ENCODE measurements at places on chromosomes 7 and 10.

DNA sequence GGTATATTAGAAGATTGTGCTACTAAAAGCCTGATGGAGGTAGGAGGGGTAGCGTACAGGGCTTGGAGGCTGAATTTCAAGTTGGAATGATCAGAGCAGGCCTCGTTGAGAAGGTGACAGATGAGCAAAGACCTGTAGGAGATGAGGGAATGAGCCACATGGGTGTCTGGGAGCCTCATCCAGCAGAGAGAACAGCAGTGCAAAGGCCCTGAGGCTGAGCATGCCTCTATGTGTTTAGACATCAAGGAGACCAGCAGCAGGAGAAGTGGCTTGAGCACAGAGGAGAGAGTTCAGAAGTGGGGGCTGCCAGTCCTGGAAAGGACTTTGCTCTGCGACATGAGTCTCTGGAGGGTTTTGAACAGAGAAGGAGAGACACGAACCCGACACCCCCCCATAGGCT is 111.7 kb downstream of the TMEM130 start:
- DNase-seq, result no peak

GRCh38 chr7:50703654-50704053 is 79.0 kb downstream of the GRB10 start:
- DNase-seq, result no peak

DNA sequence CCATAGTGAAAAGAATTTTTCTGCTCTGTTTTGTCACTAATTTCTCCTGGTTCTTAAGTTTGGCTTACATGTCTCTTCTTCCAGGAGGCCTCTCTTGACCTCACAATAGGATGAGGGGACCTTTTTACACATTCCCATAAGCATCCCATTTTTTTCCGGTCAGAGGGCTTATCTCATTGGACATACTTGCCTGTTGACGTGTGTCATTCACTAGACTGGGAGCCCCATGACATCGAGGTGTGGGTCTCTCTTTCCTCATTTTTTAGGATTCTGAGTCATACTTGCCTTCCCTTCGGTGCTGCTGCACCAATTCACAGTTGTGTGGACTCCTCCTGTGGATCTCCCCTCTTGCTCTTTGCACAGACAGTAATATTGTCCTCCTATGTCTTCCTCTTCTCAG is 601.8 kb downstream of the GATA3 start:
- no peak for DNase-seq

- no peak for DNase-seq
Measured at GRCh38 chr7:135685306-135686084, 23.2 kb downstream of the STMP1 start.

DNA sequence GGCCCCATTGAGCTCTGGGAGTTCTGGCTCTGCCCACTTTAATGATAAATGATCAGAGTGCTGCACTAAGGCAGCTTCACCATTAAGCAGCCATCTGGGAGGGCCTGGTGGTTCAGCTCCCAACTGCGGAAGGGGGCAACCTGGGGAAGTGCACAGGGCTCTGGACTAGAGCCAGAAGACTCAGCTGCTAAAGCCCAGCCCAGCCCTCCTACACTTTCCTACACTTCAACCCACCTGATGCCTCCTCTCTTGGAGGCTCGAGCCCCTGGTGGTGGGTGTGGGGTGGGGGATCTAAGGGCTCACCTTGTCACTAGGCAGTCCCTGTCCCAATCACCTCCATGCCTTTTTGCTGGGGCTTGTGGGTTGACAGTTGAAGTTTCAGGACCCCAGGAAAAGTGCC is 60.6 kb upstream of the ANTXRL start:
- DNase-seq, result no peak

- DNase-seq, result no peak
Measured at GRCh38 chr7:156906200-156906649, 13.2 kb upstream of the LMBR1 start.

GRCh38 chr10:113775686-113776294 is 24.3 kb downstream of the PLEKHS1 start:
- no peak for DNase-seq

DNA sequence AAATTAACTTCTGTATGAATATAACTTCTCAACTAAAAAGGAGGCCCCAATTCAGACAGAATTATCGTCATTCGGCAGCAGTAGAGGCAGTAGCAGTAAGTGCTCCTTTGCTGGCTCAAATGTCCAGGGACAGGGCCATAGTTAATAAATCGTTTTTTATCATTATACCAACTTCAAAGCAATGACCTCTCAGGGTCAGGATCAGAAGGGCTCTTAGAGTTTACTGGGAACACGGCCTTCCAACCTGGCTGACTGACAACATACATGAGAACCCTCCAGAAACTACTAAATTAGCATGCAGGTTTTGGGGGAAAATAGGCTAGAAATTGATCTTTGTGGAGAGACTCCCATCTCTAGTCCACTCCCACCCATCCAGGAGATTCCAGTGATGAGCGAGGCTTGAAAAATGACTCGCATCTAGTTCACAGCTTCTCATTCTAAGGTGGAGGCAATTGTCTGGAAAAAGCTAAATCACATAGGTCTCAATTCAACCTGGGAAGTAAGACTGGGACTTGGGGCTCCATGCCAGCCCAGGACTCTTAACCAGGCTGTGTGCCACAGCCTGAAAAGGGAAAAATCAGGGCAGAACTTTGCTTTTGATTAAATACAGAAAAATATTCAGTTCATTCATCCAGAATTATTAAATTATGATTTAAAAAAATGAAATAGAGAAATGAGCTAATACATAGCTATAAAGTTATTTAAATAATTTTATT is 84.6 kb downstream of the ABLIM1 start:
- no peak for DNase-seq

DNA sequence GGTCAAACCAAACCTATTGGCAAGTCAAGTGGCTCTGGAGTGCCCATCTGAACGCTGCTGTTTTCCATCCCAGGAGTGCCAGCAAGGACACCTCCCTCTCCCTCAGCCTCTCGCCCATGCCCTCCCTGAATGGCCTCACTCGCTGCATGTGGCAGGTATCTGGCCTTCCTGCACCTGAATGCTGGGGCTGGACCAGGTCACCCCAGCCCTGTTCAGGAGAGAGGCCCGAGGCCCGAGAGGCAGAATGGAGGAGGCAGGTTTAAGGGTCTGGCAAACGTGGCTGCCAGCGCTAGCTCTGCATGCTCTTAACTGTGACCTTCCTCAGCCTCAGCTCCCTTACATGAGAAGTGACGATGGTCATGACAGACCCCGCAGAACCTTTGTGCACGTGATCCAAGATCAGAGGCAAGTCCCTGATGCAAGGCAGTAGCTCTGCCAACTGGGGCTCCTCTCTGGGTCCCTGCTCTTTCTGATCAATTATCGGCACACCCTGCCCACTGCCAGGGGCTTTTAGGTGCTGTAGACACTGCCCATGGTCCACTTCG is 295.7 kb upstream of the ZMIZ1 start:
- no peak for DNase-seq

- no peak for DNase-seq
Measured at GRCh38 chr10:14409247-14409646, 78.5 kb upstream of the FRMD4A start.

DNA sequence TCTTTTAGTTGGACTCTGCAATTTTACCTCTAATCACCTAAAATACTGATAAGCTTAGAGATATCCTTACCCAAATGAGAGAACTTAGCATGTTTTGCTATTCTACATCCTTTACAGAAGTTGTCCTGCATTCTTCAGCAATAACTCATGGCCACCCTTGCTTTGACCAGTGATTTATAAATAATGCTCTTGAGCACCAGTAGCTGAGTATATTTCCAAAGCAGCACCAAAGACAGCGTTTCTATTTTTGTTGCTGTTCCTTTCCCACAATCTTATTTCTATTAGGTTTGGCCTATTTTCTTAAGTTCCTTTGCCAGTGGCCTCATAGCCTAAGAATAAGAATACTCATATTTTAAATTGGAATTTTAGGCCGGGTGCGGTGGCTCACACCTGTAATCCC is 15.0 kb downstream of the ARPC1A start:
- no peak for DNase-seq

- DNase-seq, result no peak
Measured at GRCh38 chr10:7811000-7811399, 7.3 kb upstream of the TAF3 start.

DNA sequence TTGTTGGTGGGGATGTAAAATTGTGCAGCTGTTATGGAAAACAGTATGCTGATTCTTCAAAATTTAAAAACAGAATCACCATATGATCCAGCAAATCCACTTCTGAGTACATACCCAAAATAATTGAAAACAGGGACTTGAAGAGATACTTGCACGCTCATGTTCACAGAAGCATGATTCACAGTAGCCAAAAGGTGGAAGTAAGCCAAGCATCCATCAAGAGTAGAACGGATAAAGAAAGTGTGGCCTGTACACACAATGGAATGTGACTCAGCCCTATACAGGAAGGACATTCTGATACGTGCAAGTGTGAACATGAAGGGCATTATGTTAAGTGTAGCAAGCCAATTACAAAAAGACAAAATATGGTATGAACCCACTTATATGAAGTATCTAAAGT is 696.7 kb upstream of the CELF2 start:
- no peak for DNase-seq

- DNase-seq, result peak; percentile 30
Measured at GRCh38 chr7:45878457-45879144, 5.7 kb upstream of the CCDC201 start.

GRCh38 chr7:33196221-33196620 is 66.9 kb downstream of the BBS9 start:
- DNase-seq, result no peak

- DNase-seq, result no peak
Measured at GRCh38 chr10:114540236-114540635, 117.8 kb downstream of the ABLIM1 start.

GRCh38 chr7:130009848-130010688 is 41.1 kb downstream of the ZC3HC1 start:
- no peak for DNase-seq

- peak; percentile 66 for DNase-seq
Measured at GRCh38 chr7:151736403-151736909, 140.5 kb downstream of the PRKAG2 start.

- no peak for DNase-seq
Measured at GRCh38 chr7:45402480-45403218, 171.5 kb upstream of the ADCY1 start.

- no peak for DNase-seq
Measured at GRCh38 chr7:90994601-90995000, 269.6 kb upstream of the FZD1 start.

- DNase-seq, result no peak
Measured at GRCh38 chr10:49741108-49741995, 20.8 kb downstream of the OGDHL start.

GRCh38 chr10:71331736-71332135 is 12.7 kb downstream of the SLC29A3 start:
- no peak for DNase-seq

DNA sequence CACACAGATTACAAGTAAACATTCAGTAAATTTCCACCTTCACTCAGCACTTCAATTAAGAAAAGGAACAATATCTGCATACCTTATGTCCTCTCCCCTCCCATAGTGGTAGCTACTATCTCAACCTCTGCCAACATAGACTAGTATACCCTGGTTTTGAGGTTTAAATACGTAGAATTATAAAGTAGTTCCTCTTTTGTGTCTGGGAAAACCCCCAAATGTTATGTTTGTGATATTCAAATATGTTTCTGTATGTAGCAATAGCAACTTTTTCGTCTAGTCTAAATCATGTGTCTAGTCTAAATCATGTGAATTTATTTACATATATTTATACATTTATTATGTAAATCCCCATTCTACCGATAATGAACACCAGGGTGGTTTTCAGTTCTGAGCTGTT is 13.2 kb upstream of the CAMK2B start:
- no peak for DNase-seq

GRCh38 chr7:148304456-148304855 is 286.1 kb upstream of the C7orf33 start:
- no peak for DNase-seq

GRCh38 chr10:10533437-10533836 is 484.2 kb upstream of the CELF2 start:
- no peak for DNase-seq

GRCh38 chr10:130805635-130806030 is 505.9 kb downstream of the TCERG1L start:
- no peak for DNase-seq

DNA sequence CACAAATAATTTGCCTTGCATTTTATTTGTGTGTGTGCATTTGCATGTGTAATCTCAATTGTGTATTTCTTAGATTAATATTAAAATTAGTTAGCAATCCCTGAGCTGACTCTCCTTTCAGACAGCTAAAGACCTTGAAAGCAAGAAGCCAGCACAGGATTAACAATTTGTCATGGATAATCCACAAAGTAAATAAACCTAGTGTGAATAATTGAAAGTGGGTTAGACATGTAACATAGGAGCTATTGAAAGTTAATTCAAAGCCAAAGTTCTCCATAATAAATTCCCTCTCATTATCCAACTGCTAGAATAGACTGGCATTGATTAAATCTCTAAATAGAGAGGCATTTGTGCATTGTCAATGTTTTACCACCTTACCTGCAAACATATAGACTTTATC is 326.1 kb downstream of the PLXDC2 start:
- DNase-seq, result no peak

- no peak for DNase-seq
Measured at GRCh38 chr7:138120140-138120827, 44.0 kb downstream of the AKR1D1 start.

- no peak for DNase-seq
Measured at GRCh38 chr10:125029584-125030242, 87.8 kb downstream of the ZRANB1 start.

DNA sequence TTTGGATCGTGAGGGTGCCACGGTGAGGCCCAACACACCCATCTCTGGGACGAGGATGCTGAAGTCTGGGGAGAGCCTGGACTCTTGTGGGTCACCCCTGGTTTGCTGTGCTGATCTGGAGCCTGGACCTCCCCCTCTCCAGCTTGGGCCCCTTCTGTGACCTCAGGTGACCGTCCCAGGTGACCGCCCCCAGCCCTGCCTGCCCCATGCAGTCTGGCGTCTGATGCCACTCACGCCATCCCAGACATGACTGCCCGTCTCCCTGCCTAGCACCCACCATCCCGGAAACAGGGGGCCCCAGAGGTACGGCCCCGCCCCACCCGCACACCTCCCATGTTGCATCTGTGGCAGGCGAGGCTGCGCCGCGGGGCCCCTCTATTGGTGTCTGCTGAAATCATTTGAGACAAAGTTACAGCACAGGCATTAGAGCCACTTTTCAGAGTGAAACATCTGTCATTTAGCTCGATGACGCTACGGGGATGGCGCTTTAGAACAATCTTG is 21.1 kb downstream of the UNCX start:
- DNase-seq, result no peak

GRCh38 chr10:122822973-122823690 is 22.5 kb downstream of the CUZD1 start:
- DNase-seq, result no peak

- DNase-seq, result no peak
Measured at GRCh38 chr7:80749270-80749669, 110.8 kb downstream of the CD36 start.
